Fibroblast of villous mesenchyme (primary cell): ENCODE measurements at places on chromosomes 1 and 21. TPM values are rescaled to one million over a fixed set of nuclear protein-coding genes. Genes with fewer than 3 reads are reported as not detected.

DHX9 gene
- 116 and 160 TPM in 2 replicates for total RNA-seq

FCRL6 gene
- total RNA-seq = not detected in 2 replicates

CLCA2 gene
- 0.43 TPM in 1 of 2 replicates, not detected in the other for total RNA-seq

NTMT2 gene
- not detected in 2 replicates for total RNA-seq

SYTL1 gene
- under 0.01 and 0.32 TPM in 2 replicates for total RNA-seq

KRTAP19-1 gene
- total RNA-seq = not detected in 2 replicates
